ENCODE measurements at places on chromosomes 7 and 10.
A peak's percentile ranks its signal among the peaks of the same experiment; 100 is the strongest.

DNA sequence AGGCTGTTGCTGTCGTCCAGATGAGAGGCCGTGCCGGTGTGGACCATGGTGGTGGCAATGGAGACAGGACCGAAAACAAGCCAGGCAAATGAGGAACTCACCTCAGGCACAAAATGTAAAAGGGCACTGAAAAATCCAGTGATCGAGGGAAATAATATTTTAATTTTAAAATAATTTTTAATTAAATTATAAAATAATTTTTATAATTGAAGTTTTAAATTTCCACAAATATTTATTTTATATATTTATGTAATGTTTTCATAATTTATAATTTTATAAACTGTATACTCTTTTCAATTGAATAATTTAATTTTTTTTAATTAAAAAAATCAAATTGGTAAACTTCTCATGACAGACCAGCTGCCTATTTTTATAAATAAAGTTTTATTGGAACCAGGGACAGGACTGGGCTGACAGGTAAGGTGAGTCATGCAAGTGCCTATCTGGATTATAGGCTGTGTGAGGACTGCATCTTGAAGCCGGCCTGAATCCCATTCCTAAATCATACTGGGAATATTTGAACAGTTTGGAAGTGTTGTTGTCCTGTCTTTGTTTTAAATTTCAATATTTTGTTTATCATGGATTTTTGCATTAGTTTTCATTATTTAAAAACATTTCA, 15.6 kb downstream of the ACSM6 start:
- DNase-seq, result no peak

- no peak for DNase-seq
These were observed 24.3 kb downstream of the ABCB4 start for GRCh38 chr7:87451187-87451586.

DNA sequence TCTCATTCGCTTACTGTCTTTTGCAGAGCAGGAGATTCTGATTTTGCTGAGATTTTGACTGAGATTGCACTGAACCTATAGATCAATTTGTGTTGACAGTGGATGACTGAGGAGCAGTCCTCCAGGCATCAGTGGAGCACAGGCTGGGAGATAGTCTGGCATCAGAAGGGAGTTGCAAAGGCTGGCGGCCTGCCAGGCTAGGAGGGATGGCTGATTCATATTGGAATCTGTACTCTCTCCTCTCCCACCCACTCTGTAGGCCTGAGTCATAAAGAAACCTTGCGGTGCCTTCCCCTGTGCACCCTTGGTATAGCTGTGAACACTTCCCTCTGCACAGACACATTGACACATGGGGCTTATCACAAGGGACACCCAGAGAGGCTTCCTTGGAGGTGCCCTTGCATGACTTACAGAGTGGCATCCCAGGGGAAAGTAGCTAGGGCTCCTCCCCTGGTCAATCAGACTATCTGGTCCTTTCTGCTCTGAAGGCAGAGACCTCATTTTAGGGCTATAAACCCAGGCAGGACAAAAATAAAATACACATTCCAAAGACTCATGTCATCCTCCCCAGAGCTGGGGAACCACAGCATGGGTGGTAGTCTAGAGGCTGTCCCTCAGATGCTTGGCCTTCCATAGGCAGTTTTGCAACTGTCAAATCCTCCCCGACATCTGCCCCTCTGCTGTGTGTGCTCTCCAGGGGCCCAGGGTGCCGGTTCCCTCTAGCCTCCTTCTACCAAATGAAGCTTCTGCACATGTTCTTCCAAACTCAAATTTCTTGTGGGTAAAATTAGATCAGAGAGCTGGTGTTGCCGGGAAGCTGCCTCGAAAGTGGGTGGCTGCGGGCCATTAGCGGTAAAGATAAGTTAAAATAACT, 37.4 kb upstream of the EEPD1 start:
- peak; percentile 90 for DNase-seq

- no peak for DNase-seq
These were observed 20.4 kb downstream of the IGF2BP3 start for GRCh38 chr7:23449941-23450340.

GRCh38 chr10:119679480-119679829, 28.3 kb downstream of the BAG3 start:
- DNase-seq, result no peak

DNA sequence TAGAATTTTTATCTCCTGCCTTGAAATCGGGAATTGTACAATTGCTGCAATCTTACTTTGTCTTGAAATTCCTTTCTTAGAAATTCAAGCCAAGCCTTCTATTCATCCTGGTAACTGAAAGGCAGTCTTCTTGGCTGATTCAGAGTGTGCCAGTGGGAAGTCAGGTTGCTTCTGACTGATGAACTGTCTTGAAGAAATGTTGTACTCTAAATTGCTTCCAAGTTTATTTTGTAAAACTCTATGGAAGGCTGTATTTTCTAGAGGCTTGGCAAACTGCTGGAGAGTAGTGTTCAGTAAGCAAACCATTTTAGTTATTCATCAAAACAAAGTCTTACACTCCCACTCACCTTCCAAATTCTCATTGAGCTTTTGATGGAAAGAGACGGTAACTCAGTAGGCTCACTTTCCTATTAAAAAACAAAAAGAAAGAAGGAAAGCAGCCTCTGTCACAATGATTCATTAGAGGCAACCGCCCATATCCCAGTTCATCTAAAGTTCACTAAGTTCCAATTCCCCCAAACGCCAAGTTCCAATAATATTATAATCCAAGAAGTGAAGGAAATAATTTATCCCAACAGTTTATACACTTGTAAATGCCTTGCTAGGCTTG, 187.9 kb upstream of the MALRD1 start:
- DNase-seq, result no peak

DNA sequence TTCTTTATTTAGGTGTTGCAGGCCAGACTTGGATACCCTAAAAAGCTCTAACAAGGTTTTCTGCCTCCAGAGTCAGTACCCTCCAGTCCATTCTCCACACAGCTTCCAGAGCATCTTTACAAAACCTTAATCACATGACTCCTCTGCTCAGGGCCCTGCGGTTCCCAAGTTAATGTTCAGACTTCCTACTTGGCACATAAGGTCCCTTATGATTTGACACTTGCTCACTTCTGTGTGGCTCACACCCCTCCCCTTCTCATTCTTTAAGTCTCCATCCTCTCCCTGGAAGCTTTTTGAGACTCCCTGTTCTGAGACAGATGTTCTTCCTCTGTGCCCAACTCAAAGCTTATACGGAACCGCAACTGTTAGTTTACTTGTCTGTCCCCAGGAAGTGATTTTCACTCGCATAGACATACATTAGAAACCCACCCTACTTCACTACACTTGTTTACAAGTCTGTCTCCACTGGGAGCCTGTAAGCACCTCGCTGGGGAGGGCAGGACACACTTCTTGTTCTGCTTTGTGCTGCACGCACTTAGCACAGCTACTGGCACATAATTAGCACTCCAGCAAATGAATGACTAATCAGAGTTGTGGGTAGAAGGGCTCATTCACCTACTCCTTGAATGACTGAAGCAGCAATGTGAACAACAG, 154.3 kb upstream of the LAMB4 start:
- no peak for DNase-seq

DNA sequence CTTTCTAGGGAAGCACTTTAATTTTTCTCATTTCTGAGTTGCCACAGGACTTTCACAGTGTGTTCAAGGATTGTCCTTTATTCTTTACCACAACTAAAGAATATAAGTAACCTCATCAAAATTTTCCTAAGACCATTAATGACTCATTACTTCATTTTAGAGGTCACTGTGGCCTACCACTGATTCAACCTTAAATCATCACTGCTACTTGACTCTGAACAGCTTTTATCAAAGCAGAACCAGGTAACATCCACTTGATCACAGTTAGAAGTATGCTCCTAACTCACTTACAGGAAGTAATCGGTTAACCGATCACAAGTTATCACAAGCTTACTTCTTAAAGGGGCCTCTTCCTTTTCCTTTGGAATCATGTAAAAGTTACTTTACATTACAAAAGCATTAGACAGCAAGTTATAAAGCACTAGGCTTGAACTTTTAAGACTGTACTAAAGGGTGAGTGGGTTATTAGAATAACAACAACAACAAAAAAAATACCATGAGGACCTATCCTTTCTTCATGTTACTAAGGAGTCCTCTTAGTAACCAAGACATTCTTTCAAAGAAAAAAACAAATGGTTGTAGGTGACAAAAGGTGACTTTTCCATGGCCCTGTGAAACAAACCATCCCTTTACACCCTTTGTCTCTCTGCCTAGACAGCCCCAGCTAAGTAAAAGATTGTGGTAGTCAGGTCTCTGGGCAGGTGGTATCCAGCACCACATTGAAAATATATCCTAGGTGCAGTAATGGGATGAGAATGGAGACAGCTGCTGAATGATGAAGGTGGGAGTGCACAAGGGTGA, 40.0 kb upstream of the PDK4 start:
- DNase-seq, result no peak

- DNase-seq, result no peak
These were observed 12.2 kb downstream of the HOXA1 start for GRCh38 chr7:27083646-27084045.

DNA sequence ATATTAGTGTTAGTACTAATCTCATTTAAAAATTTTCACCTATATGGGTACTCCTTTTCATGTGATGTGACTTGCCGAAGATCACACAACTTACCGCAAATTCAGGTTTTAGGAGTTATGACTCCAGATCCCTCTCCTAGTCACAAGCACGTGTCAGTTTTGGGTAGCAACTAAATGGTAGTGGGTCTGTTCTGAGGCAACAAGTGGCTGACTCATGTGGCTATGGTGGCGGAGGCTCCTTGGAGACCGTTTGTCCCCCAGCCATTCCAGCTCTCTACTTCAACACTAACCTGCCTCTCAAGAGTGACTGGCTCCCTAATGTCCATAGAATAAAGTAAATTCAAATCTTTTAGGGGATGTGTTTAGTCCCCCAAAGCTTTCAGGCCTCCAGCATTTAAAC, 39.5 kb downstream of the MRC1 start:
- DNase-seq, result no peak

- no peak for DNase-seq
These were observed 52.5 kb downstream of the NPY start for GRCh38 chr7:24336461-24336860.

DNA sequence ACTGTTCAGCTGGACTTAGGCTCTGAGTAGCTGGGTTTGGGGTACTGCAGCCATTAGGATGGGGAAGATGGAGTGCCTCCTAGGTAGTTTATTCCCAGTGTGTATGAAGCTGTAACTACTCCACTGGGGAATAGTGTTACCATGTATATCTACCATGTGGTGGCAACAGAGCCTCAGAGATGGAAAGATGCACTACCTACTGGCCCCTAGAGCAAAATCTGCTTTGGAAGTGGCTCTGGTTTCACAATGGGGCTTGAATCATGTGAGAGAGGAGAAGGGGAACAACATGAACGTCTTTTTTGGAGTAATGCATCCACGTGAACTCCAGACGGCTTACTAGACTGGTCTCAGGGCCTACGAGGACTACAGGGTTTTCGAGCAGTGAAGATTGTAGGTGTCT, 167.3 kb downstream of the CALCR start:
- DNase-seq, result no peak

GRCh38 chr7:74068378-74069085, 15.1 kb upstream of the LIMK1 start:
- no peak for DNase-seq

- DNase-seq, result no peak
These were observed 76.0 kb downstream of the LRMDA start for GRCh38 chr10:75507469-75507868.

DNA sequence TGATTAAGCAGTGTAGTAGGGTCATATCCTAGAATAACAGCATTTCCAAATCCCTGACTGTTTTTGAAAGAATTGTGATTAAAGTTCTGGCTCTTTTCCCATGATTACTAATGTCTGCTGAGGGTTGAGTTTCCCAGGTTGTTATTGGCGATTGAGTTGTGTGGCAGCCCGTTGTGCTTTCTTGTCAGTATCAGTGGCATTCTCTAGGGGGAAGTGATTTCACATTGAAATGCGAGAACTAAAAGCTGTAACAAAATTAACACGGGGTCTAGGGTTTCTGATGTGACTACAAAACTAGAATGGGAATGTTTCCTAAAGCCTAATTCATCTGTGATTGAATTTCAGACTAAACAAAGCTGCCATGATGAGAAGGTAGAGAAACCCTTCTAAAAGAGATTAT, 349.4 kb downstream of the EXOC4 start:
- DNase-seq, result peak; percentile 26

- DNase-seq, result no peak
These were observed 23.4 kb upstream of the RELN start for GRCh38 chr7:104012835-104013234.

DNA sequence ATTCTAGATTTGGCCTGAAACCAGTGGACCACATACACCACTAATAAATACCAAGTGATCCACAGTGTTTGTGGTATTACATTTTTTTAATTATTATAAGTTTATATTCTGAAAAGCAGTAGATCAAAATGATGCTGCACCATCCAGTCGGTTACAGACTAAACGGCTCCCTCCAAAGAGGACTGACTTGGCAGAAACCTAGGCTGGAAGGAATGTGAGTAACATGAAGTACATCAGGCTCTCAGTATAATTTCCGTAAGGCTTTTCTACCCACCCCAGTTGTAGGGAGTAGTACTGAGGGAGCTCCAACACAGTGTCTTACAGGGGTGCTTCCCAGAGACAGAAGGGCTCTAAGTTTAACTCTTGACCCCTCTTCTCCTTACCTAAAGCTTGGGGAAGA, 119.5 kb downstream of the TRRAP start:
- DNase-seq, result peak; percentile 35

GRCh38 chr10:22976534-22976933, 48.7 kb downstream of the ARMC3 start:
- no peak for DNase-seq

DNA sequence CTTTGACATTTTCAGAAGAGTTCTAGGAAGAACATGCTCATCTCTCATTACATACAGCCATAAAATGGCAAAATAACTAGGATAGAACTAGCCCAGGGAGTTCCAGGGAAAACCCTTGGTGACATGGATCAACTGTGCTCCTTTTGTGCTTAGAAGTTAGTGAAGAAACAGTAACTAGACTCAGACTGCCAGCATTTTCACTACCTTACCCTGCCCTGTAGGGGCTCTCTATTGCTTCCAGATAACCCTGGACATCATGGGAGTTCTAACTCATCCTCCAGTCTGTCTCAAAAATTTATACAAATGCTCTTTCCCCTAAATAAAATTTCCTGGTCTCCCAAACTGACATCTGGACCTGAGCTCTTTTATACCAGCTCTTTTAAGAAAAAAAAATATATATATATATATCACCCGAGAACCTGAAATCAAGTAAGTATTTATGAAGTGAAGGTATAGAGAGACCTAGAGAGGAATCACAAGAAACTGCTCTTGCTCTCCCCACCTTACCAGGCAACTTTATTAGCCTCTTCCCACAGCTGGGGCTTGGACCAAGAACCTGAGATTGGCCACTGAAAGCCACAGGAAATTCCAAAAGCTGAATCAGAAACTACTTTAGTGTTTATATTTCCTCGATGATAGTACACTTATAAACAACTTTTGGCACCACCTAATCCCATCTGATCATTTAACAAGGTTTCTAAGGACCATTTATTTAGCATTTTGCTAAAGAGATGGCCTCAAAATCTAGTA, 101.4 kb downstream of the RELN start:
- no peak for DNase-seq

- DNase-seq, result no peak
These were observed 33.7 kb upstream of the TMEM26 start for GRCh38 chr10:61486738-61487396.

GRCh38 chr7:30915005-30915601, 3.5 kb downstream of the AQP1 start:
- peak; percentile 58 for DNase-seq

Measured in AG20443 (cell line).